Regular cardiac myocyte (primary cell): ENCODE measurements at places on chromosomes 12 and 14. TPM values are rescaled to one million over a fixed set of nuclear protein-coding genes. Genes with fewer than 3 reads are reported as not detected.

The KIF5A gene
- 0.19 and 0.28 TPM in 2 replicates for total RNA-seq

The VDR gene
- total RNA-seq, result 3.8 and 6.2 TPM in 2 replicates

The JAG2 gene
- total RNA-seq, result 0.58 and 1.1 TPM in 2 replicates

The PRKD1 gene
- 5.6 and 21.7 TPM in 2 replicates for total RNA-seq

The FLVCR2 gene
- total RNA-seq, result 1.5 and 7.9 TPM in 2 replicates

The SAMD4A gene
- 13.6 and 31.9 TPM in 2 replicates for total RNA-seq
